Neural crest cell (in vitro differentiated cells): ENCODE measurements at places on chromosomes 2 and 18. TPM values are rescaled to one million over a fixed set of nuclear protein-coding genes. Genes with fewer than 3 reads are reported as not detected.

The ZNF396 gene
- total RNA-seq, result 2.9 and 3.6 TPM in 2 replicates

- H3K36me3 ChIP-seq, result no peaks in the 10 kb centered on the region
- no peak overlapping the region for H3K4me3 ChIP-seq
- DNase-seq, result no peak
- no peaks in the 10 kb centered on the region for H3K4me1 ChIP-seq
- peaks cover 41% of the 10 kb centered on the region for H3K27me3 ChIP-seq
- H3K27ac ChIP-seq, result no peak overlapping the region
These were observed 16.3 kb upstream of the KCNG2 start for GRCh38 chr18:79781331-79781941.

DNA sequence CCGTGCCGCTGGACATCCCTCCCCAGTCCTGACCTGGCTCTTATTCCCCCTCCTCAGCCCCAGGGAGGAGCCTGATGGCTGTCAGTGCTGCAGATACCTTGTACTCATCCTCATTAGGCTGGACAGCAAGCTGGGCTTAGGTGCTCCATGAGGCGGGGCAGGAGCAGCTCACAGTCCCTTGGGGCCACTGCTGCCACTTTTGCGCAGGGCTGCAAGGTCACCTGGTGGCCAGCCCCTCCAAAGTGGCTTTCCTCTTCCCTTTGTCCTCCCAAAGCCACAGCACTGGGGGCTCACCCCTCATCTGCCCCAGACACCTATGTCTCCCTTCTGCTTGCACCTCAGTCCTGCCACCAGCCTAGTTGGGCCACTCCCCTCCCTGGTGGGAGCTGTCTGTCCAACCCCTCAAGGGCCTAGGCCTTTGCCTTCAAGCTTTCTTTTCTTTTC is 60.8 kb downstream of the FAM168B start:
- no peak overlapping the region for H3K4me3 ChIP-seq
- no peaks in the 10 kb centered on the region for H3K36me3 ChIP-seq
- no peak for DNase-seq
- peaks cover 9% of the 10 kb centered on the region for H3K4me1 ChIP-seq
- peaks cover 12% of the 10 kb centered on the region for H3K27me3 ChIP-seq
- H3K27ac ChIP-seq, result no peak overlapping the region

DNA sequence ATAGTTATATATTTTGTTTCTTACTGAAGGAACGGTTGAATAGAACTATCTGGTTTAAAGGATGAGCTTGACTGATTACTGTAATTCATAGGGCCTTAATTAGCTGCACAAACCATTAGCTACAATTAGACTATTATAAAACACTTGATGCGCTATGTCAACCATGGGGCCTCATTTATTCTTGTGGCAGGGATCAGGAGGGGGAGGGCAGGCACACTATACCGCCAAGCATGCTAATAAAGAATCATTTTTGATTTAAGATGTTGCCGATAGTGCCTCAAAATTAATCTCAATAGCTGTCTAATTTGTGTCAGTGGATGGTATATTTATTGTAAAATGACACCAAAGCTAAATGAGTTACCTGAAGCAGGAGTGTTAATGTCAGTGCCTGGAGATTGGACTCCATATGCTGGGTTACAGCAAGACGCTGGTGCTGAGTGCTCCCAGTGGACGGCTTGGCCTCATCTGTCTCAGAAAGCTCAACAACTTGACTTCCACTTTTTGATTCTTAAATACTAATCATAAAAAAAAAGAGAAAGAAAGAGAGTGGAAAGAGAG is 1007.0 kb upstream of the CELF4 start:
- no peak overlapping the region for H3K27ac ChIP-seq
- DNase-seq, result no peak
- no peaks in the 10 kb centered on the region for H3K36me3 ChIP-seq
- no peaks in the 10 kb centered on the region for H3K27me3 ChIP-seq

GRCh38 chr2:49616800-49617199 is 462.5 kb upstream of the FSHR start:
- DNase-seq, result no peak
- H3K27me3 ChIP-seq, result peaks cover 14% of the 10 kb centered on the region
- H3K4me3 ChIP-seq, result no peak overlapping the region
- H3K36me3 ChIP-seq, result no peaks in the 10 kb centered on the region
- H3K4me1 ChIP-seq, result no peaks in the 10 kb centered on the region

- H3K4me3 ChIP-seq, result no peak overlapping the region
- H3K27me3 ChIP-seq, result no peaks in the 10 kb centered on the region
- H3K36me3 ChIP-seq, result no peaks in the 10 kb centered on the region
- no peak overlapping the region for H3K27ac ChIP-seq
- peaks cover 6% of the 10 kb centered on the region for H3K4me1 ChIP-seq
- no peak for DNase-seq
These were observed 113.3 kb upstream of the ALKAL2 start for GRCh38 chr2:401019-401679.

The SLC23A3 gene
- total RNA-seq, result 0.34 and 1.5 TPM in 2 replicates

DNA sequence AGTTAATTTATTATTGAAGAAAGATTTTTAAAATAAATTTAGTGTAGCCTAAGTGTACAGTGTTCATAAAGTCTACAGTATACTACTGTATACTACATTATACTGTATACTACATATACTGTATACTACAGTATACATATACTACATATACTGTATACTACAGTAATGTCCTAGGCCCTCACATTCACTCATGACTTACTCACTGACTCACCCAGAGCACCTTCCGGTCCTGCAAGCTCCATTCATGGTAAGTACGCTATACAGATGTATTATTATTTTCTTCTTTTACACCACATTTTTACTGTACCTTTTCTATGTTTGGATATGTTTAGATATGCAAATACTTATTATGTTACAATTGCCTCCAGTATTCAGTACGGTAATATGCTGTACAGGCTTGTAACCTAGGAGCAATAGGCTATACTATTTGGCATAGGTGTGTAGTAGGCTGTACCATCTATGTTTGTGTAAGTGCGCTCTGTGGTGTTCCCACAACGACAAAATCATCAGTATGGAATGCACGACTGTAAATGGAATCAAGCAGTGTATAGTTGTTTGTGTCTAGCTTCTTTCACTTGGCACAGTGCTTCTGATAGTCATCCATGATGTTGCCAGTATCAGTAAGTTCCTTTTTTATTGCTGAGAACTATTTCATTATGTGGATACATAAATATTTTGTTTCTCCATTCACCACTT is 245.7 kb downstream of the MTX2 start:
- no peak for DNase-seq
- no peak overlapping the region for H3K4me3 ChIP-seq
- H3K4me1 ChIP-seq, result no peaks in the 10 kb centered on the region
- no peaks in the 10 kb centered on the region for H3K36me3 ChIP-seq
- peaks cover 9% of the 10 kb centered on the region for H3K27me3 ChIP-seq

The MALL gene
- 0.79 and 1.1 TPM in 2 replicates for total RNA-seq

GRCh38 chr18:23809415-23809814 is 120.2 kb downstream of the LAMA3 start:
- no peak overlapping the region for H3K27ac ChIP-seq
- H3K36me3 ChIP-seq, result no peaks in the 10 kb centered on the region
- DNase-seq, result no peak
- peaks cover 8% of the 10 kb centered on the region for H3K27me3 ChIP-seq
- no peak overlapping the region for H3K4me3 ChIP-seq

- H3K27me3 ChIP-seq, result no peaks in the 10 kb centered on the region
- H3K36me3 ChIP-seq, result no peaks in the 10 kb centered on the region
- DNase-seq, result no peak
- no peak overlapping the region for H3K4me3 ChIP-seq
- H3K4me1 ChIP-seq, result peaks cover 8% of the 10 kb centered on the region
These were observed 82.1 kb upstream of the TANK start for GRCh38 chr2:161078211-161078539.

- no peak for DNase-seq
- H3K4me3 ChIP-seq, result no peak overlapping the region
- H3K4me1 ChIP-seq, result peaks cover 4% of the 10 kb centered on the region
- no peaks in the 10 kb centered on the region for H3K27me3 ChIP-seq
- peaks cover 22% of the 10 kb centered on the region for H3K36me3 ChIP-seq
- H3K27ac ChIP-seq, result no peak overlapping the region
These were observed 84.9 kb downstream of the XRCC5 start for GRCh38 chr2:216194013-216194412.

DNA sequence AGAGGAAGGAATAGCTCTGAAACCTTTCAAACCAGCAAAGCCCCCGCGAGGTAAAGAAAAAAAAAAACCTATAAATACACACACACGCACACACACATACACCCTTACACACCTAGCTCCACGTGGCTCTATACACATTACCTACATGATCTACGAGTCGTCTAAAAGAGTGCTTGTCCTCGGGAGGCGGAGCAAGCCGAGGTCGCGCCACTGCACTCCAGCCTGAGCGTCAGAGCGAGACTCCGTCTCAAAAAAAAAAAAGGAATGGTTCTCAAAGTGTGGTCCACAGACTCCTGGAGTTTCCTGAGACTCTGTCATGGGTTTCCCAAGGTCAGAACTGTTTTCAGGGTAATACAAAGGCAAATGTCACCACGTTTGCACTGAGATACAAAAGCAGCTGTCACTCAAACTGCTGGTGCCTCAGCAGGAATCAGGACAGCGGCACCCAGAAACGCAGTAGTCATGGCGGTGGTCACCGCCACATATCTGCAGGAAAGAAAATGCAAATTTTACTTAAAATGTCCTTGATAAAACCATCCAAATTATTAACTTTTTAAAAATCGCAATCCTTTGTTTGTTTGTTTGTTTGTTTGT is 130.0 kb upstream of the GPC1 start:
- peaks cover 27% of the 10 kb centered on the region for H3K4me1 ChIP-seq
- peak overlapping the region; percentile 94 for H3K27ac ChIP-seq
- no peaks in the 10 kb centered on the region for H3K27me3 ChIP-seq
- no peak overlapping the region for H3K4me3 ChIP-seq
- no peak for DNase-seq
